AG10803 (cell line): ENCODE measurements at places on chromosomes 13 and 19.
A peak's percentile ranks its signal among the peaks of the same experiment; 100 is the strongest.

- no peak for DNase-seq
These were observed 326.0 kb upstream of the SPRY2 start for GRCh38 chr13:80666782-80667552.

GRCh38 chr19:41328842-41329225 lies 18.9 kb downstream of the CCDC97 start:
- DNase-seq: no peak

DNA sequence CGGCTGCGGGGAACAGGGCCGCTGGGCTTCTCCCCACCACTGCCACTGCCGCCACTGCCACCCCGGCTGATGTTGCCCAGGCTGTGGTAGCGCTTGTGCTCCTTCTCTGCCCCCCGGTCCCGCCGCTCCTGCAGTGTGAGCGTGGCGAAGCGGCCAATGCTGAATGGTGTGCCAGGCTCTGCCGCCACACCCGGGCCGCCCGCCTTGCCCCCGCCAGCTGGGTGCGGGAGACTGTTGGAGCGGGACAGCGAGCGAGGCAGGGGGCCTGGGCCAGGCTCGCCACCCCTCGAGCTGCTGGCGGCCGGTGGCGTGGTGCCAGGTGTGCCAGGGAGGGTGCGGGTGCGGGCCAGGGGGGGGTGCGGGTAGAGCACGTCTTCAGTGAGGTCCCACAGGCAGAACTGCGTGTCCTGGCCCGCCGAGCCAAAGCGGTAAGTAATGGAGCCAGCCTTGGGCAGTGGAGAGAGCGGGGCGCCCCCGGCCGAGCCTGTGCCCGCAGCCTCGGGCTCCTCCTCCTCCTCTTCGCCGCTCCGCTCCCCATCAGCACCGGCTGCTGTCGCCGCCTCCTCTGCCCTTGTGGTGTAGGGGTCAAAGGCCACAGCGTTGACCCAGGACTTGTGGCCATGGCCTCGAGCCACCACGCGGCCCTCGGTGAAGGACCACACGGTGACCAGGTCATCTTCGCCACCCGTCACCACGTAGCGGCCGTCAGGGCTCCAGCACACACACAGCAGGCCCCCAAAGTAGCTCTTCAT lies 3.7 kb upstream of the DMPK start:
- no peak for DNase-seq

- DNase-seq: no peak
These were observed 10.8 kb downstream of the SUGP2 start for GRCh38 chr19:19022380-19022961.

DNA sequence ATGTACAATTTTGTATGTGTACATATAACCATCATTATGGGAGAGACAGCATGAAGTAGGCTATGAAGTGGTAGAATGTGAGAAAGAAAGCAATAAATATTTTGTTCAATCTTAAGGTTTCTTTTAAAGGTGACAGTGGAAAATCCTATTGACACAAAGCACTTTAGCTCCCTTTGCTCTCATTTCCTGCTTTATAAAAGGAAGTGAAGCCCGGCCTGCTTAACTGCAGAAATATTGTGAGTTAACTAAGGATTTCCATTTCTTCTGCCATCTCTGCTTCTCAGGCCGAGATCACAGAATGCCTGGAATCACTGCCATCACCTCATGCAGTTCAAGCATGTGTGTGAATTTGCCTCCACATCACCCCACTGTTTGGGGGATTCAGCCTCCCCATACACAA lies 83.5 kb downstream of the FRY start:
- no peak for DNase-seq

GRCh38 chr13:62060570-62060969 lies 644.9 kb upstream of the PCDH20 start:
- DNase-seq: no peak

GRCh38 chr19:51559240-51559639 lies 11.8 kb upstream of the ZNF175 start:
- no peak for DNase-seq

DNA sequence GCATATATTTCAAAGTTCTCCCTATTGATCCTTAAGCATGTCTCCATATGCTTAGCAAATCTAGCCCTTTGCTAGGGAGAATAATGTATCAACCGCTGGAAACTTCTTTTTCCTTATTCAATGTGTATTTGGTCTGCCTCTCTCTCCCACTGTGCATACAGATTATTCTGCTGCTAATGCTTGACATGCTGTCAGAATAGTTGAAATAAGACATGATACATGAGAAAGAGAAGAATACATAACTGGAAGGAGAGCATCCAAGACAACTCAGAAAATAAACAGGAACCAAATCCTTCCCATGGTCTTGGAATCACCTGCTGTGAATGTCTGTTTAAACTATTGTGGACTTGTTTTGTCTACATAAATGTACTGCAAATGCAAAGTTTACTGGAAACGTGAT lies 1103.0 kb downstream of the EFNB2 start:
- no peak for DNase-seq

- no peak for DNase-seq
These were observed 1.8 kb upstream of the KLK4 start for GRCh38 chr19:50912727-50913716.

GRCh38 chr13:46354156-46355087 lies 32.6 kb downstream of the RUBCNL start:
- peak; percentile 96 for DNase-seq

DNA sequence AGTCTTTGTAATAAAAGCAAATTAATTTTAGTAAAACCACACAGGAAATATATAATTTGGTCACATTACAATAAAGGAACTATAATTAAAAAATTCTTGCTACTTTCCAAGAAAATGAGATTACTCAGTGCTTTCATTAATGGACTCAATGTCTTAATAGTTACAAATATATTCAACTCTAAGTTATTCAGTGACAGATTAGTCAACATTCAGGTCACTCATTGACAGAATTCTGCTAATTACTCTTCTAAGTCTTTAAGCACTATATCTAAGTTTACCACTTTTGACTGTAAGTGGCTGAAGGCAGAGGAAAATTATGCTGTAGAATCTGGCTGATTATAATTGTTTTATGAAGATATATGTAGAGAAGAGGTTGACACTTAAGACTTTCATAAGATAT lies 1365.0 kb downstream of the EFNB2 start:
- DNase-seq: no peak

- DNase-seq: peak; percentile 59
These were observed 712 bp downstream of the BBC3 start for GRCh38 chr19:47230054-47230920.

DNA sequence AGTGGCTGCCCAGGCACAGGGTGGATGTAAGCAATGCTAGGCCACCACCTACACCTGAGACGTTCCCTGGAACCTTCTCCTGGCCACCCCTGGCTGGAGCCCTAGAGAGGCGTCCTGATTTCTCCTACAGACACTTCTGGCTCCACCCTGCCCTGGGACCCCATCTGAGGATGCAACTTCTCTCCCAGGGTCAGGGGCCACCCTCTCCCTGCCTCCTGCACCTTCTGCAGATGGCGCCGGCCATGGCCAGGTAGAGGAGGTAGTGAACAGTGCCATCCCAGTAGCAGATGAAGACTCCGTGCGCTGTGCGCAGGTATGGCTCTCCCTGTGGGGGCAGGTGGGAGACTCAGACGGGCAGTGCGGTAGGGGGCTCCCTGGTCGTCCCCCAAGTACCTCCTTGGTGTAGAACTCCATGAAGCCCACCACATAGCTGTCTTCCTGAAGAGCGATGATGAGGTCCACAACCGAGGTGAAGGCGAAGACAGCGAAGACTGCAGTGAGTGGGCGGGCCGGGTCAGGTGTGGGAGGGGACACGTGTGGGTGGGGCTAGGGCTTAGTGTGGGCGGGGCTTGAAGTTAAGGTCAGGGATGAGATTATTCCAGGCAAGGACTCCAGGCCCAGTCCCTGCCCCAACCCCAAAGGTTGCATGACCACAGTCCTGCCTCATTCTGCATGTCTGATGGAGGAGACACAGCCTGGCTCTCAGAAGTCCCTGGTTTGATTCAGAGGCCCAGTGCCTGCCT lies 3.0 kb downstream of the TM6SF2 start:
- no peak for DNase-seq

DNA sequence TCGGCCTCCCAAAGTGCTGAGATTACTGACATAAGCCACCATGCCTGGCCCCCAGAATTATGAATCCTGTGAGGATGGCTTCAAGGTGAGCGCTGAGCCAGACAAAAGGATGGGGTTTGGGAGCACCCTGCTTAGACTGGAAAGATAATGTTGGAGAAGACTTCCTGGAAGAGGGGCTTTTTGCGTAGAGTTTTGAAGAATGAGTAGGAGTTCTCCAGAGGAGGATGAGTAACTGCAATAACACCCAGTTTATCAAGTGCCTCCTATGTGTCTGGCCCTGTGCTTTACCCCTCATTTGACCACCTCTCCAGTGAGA lies 641 bp upstream of the GDF15 start:
- DNase-seq: no peak

GRCh38 chr13:47904241-47904640 lies 96.8 kb downstream of the SUCLA2 start:
- DNase-seq: no peak

- DNase-seq: peak; percentile 55
These were observed 62.2 kb downstream of the DNAJC15 start for GRCh38 chr13:43085545-43085944.

DNA sequence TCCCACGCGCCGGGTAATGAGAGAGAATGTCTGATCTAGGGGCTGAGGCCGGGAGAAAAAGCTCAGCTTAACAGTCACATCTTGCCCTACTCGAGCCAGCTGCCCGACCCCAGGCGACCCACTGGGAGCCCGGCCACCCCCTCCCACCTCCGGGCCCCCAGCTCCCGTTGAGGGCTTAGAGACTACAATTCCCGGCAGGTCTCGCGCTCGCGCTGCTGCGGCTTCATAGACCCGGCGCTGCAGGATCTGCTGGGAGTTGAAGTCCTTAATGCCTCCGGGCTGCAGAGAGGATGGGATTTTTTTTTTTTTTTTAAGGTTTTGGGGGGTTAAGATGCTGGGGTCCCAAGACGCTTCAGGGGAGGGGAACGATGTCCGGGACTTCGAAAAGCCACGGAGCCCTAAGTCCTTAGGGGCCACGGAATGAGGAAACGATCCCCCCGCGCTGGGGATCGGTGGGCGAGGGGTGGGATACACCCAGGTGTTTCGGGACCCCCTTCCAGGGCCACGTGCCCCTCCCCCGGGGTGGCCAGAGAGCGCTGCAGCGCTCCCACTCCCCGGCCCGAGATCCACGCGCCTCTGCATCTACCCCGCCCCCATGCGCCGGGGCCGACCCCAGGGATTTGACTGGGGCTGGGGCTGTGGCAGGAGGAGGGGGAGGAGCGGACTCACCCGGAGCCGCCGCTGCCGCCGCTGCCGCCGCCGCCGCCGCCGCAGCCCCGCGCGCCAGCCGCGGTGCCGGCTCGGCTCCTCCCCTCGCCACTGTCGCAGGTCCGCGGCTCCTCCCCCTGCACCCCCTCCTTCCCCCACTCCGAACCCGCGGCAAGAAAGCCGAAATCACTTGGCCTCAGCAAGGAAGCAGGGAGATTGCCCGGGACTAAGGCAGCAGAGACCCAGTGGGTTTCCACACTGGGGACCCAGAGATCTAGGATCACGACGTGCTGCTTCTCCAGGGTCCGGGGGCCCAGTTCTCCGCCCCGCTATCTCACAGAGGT lies at the start of gene SYT3:
TSS of gene SYT3 (minus strand) at position 761 of the 992 bp plus-strand sequence. CDS start 2,470 bp downstream, outside the sequence.
- peak; percentile 29 for DNase-seq

DNA sequence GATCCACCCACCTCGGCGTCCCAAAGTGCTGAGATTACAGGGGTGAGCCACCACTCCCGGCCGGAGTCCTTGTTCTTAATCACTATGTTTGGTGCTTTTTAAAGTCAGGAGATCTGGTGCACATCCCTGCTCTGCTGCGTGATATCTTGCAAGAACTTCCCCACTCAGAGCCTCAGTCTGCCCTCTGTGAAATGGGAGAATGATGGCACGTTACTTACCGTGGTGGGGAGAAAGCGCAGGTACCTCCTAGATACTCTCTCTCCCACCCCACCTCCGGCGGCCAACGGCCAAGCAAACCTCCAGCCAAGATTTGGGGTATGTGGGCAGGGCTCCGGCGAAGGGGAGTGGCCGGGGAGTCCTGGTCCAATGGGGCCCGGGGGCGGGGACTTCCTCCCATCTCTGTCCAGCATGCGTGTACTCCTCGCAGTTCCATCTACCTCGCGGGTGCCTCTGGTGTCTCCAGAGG lies at the start of gene RYR1:
TSS of gene RYR1 (plus strand) at position 424 of the 466 bp plus-strand sequence. CDS start 139 bp downstream, outside the sequence.
- no peak for DNase-seq

- no peak for DNase-seq
These were observed 550 bp upstream of the DLL3 start for GRCh38 chr19:39497996-39498797.

- peak; percentile 63 for DNase-seq
These were observed 572 bp upstream of the FKBP8 start for GRCh38 chr19:18543814-18544475.

GRCh38 chr19:46786236-46787039 lies 2.0 kb downstream of the SLC1A5 start:
- peak; percentile 95 for DNase-seq

- DNase-seq: no peak
These were observed 1.0 kb downstream of the AP2S1 start for GRCh38 chr19:46849610-46850009.

DNA sequence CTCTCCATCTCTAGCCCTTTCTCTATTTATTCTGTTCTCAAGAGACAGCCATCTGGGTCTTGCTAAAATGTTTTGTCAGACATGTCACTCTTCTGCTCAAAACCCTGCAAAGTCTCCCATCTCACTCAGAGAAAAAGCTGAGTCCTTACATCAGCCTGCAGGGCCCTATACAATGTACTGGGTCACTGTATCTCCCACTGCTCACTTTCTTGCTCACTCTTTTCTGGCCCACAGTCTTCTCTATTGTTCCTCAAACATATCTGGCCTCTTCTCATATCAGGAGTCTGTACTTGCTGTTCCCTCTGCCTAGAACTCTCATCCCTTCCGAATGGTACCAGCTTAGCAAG lies 189.2 kb downstream of the ENOX1 start:
- DNase-seq: no peak

- DNase-seq: no peak
These were observed 32.2 kb upstream of the ZNF726 start for GRCh38 chr19:23882493-23882892.

- DNase-seq: no peak
These were observed 520.1 kb upstream of the PCDH20 start for GRCh38 chr13:61935710-61936109.

DNA sequence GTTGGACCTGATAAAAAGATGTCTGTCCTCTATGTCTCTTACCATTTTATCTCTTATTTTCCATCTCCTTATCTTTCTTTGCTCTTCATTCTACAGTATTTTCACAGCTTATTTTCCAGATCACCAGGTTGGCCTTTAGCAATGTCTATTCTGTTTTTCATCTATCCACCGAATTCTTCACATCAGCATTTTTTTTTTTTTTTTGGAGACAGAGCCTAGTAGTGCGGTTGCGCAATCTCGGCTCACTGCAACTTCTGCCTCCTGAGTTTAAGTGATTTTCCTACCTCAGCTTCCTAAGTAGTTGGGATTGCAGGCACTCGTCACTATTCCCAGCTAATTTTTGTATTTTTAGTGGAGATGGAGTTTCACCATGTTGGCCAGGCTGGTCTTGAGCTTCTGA lies 49.0 kb downstream of the DNAJC15 start:
- peak; percentile 23 for DNase-seq

- DNase-seq: no peak
These were observed 211.8 kb upstream of the SLITRK5 start for GRCh38 chr13:87459419-87459818.

DNA sequence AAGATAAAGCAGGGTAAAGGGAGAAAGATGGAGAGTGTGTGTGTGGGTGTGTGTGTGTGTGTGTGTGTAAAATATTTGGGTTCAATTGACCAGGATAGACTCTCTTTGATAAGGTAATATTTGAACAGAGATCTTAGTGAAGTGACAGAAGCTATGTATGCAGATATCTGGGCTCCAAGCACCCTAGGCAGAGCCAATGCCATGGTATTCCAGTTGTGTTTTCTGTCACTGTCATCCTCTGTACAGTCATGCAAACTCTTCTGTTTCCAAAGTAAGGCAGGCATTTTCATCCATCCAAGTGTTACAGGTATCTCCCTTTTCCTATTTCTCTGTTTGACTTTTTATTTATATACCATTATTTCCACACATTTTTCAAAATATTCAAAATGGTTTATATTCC lies 13.5 kb downstream of the DGKH start:
- no peak for DNase-seq
